ENCODE measurements at places on chromosomes 2 and 18.

- no peak for DNase-seq
Observed at GRCh38 chr2:10546975-10547391, 98.9 kb upstream of the ODC1 start.

GRCh38 chr2:136375017-136375901 lies 257.3 kb upstream of the CXCR4 start:
- DNase-seq: no peak

DNA sequence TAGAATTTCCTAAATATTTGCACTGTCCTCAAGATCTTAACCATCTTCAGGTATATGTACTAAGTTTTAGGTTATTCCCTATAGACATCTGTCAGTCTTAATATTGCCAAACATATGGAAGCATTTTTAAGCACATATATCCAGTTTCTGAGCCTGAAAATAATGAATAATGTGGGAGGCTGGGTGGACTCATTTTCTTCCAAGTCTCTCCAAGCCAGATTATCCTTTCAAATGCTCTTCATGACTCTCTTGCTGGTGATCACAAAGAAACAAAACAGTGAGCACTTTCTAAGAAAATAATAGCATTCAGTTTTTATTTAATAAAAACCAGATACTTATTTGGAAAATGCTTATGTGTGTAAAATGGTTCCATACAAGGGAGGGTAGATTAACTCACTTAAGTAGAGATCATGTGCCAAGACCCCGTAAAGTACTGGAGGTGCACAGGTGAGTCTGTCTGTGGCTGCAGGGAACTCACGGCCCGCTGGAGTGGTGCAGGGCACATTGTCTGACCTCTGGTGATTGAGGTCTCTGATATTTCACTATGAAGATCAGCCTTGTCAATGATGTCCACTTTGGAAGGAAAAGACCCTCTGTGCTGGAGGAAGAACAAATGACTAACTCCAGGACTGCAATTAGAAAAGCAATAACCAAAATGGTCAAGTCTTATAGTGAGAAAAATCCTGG lies 161.6 kb downstream of the TMEM18 start:
- no peak for DNase-seq

DNA sequence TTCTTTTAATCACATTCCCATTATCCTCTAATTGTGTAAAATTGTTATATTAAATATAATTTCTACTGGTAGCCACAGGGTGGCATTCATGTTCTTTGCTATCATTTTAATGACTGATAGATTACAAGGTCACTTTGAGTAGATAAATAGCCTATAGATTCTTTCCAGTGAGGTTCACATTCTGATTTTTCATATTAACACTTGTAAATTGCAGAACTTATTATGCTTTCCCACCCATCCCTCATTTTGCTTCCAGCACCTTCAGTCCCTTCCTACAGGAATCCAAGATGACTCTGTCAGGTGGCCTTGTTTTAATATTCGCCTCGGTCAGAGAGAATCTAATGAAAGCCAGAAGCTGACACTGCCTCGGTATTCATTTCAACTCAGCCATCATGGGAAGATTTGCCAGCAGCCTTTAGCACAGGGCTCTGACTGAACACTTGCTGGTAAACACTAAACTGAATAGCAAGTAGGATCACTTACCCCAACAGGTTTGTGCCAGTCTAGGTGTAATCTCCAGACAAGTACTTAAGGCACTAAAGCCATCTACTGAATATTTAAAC lies 101.2 kb upstream of the FSHR start:
- DNase-seq: no peak

GRCh38 chr2:211333377-211333776 lies 777.0 kb downstream of the CPS1 start:
- no peak for DNase-seq

DNA sequence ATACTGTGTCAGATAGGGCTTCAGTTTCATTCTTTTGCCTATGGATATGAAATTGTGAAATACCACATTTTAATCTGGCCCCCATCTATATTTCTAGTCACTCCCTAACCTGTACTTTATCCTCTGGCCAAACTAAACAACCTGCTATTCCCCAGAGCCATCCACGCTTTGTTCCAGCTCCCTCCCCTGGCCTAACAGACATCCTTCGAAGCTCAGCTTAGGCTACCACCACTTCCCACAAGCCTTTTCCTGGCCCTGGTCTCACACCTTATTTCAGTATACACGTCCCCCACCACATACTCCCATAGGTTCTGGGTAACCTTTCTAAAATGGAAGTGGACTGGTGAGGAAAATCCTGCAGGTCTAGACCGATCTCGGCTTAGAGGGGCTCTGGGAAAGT lies 55.4 kb downstream of the MAP4K3 start:
- DNase-seq: no peak

- no peak for DNase-seq
Observed at GRCh38 chr2:197239434-197239833, 71.1 kb downstream of the ANKRD44 start.
